ENCODE measurements at places on chromosomes 1 and 21.

- DNase-seq: no peak
These were observed 34.6 kb upstream of the LHX8 start for GRCh38 chr1:75099581-75099980.

- DNase-seq: no peak
These were observed 51.4 kb upstream of the GREM2 start for GRCh38 chr1:240663169-240663879.

DNA sequence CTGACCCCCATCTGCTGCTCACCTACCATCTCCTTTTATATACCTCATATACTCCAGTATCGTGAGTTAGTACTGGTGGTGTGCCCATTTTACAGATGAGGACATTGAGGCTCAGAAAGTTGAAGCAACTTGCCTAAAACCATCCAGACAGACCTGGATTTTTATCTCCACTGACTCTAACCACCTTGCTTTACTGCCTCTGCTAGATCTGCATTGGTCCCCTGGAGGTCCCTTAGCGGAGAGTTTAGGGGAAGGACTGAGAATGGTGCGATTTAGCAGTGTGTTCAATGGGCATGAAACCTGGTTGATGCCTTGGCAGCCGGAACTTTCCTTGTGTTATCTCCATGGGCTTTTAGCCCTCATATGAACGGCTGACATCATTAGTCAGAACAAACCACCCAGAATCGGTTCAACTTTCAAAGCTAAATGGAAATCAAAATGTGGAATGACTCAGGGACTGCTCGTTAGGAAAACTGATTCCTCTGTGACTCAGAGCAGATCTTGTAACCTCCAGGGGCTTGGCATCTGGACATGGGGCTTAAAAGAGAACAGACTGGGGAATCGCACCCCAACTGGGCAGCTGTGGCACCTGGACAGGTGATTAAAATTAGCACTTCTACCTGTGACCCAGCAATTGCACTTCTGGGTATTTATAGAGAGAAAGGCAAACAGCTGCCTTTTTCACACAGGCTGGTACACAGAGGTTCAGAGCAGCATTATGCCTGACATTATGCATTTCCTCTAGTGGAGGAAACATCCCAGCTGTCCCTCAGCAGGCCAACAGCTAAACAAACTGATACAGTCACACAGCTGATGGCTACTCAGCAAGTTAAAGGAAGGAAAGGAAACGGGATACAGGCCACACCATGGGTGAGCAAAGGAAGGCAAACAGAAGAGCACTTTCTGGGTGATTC lies 25.3 kb downstream of the TMEM51 start:
- no peak for DNase-seq

- peak; percentile 70 for DNase-seq
These were observed 10.7 kb upstream of the COL16A1 start for GRCh38 chr1:31714442-31715086.

- no peak for DNase-seq
These were observed 37.5 kb upstream of the HHAT start for GRCh38 chr1:210291081-210291764.

GRCh38 chr1:115476616-115477015 lies 138.6 kb upstream of the NGF start:
- DNase-seq: no peak

GRCh38 chr1:202291961-202292712 lies 49.6 kb downstream of the UBE2T start:
- no peak for DNase-seq

DNA sequence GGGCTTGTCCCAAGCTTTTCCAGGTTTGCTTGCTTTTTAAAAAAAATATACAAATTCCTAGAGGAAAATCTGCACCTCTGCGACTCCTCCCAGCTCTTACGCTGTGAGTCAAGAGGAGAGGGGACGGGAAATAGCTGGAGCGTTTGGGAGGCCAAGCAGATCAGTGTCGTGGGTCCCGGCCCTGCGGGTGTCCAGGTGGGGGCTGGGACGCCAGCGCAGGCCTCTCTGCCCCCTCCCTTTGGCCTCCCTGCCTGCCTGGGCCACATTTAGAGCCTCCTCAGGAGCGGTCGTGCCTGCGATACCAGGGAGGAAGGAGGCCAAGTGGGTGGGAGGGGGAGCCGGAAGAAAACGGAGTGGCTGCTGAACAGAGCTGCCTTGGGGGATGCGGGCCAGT lies 9.0 kb downstream of the WNT4 start:
- no peak for DNase-seq

DNA sequence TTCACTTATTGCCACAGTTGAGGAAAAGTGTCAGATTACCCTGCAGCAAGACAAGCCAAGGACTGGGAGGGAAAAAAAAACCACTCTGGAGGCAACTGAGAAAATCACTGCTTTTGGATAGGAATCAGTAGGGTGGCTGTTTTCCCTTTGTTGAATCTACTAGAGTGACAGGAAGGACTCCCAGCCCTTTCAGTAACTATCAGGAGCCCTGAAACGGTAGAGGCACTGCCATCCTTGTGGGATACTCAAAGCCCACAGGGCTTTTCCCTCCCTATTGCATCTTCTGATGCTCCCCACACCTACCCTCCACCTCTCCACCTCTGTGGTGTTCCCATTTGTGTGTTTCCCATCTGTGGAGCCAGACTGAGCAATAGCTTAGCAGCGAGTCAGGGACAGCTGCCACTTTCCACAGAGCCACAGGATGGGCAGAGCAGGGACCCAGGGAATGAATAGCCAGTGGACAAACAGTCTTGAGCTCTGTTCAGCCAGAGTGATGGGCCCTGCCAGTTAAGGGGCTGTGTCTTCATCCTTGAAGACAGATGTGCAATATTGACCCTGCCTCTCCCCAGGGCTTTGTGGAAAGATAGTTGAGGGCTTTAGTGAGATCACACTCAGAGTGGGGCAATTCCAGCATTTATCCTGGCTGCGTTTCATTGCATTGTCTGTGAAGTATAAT lies 13.9 kb downstream of the UBIAD1 start:
- DNase-seq: no peak

- peak; percentile 20 for DNase-seq
These were observed 12.6 kb upstream of the RABIF start for GRCh38 chr1:202901555-202901954.

DNA sequence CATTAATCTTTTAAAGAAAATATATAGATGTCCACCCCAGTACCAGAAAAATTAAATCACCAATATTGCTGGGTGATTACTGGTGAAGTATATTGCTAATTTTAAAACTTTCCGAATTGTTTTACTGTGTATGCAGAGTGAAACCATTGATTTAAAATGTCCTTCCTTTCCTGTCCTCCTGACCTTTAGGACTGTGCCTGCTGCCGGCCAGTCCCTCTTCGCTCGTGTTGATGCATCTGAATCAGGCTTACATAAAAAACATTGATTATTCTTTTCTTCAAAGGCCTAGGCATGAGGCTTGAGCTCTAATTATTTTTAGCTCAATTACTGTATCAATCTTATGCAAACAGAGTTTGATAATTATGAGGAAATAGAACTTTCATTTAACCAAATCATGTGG lies 1128.1 kb downstream of the BRINP3 start:
- DNase-seq: no peak

DNA sequence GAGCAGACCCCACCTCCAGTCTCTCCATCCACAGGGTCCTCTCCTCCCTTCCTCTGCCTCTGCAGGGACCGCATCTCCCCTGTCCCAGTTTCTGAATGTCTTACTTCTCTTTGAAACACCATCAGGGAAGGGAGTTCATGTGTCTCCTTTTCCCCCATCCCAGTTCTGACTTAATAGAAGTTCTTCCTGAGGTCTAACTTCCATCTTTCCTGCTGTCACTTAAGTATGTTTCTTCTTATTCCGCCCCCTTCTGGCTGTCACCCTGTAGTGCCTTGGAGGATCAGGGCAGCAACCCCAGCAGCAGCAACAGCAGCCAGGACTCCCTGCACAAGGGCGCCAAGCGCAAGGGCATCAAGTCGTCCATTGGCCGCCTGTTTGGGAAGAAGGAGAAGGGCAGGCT lies 29.3 kb downstream of the MYOG start:
- DNase-seq: no peak

GRCh38 chr1:194570476-194570875 lies 1384.1 kb upstream of the B3GALT2 start:
- DNase-seq: no peak

DNA sequence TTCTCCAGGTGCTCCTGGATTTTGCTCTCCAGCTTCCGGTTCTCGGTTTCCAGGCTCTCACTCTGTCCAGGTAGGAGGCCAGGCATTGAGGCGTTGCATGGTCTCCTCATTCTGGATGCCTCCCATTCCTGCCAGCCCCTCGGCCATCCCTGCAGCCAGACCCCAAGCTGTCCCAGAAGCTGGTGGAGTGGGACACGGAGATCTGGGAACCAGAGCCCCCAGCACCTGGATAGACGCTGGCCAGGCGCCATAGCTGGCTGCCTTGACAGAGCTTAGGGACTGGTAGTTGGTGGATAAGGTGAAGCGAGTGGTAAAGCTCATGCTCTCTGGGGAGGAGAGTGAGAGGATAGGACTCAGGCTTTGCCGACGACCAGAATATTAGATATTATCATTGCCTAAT lies 29.6 kb downstream of the RAP1A start:
- DNase-seq: no peak

- no peak for DNase-seq
These were observed 96.8 kb downstream of the BEND5 start for GRCh38 chr1:48679859-48680258.

- peak; percentile 54 for DNase-seq
These were observed 5.4 kb upstream of the TDRD5 start for GRCh38 chr1:179586107-179586823.

DNA sequence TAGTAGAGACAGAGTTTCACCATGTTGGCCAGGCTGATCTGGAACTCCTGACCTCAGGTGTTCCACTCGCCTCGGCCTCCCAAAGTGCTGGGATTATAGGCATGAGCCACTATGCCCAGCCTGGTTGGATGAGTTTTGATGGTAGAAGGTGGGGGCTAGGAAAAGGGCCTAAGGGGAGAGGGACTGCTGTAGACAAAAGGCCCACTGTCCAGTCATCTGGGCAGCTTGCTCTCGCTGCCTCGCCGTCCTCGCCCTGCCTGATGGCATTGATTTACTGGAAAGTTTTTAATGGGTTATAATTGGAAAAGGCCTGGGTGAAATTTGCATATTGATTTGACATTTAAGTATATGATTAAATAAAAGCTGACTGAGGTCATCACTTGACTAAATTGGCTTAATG lies 175.1 kb upstream of the CSF3R start:
- DNase-seq: peak; percentile 49

DNA sequence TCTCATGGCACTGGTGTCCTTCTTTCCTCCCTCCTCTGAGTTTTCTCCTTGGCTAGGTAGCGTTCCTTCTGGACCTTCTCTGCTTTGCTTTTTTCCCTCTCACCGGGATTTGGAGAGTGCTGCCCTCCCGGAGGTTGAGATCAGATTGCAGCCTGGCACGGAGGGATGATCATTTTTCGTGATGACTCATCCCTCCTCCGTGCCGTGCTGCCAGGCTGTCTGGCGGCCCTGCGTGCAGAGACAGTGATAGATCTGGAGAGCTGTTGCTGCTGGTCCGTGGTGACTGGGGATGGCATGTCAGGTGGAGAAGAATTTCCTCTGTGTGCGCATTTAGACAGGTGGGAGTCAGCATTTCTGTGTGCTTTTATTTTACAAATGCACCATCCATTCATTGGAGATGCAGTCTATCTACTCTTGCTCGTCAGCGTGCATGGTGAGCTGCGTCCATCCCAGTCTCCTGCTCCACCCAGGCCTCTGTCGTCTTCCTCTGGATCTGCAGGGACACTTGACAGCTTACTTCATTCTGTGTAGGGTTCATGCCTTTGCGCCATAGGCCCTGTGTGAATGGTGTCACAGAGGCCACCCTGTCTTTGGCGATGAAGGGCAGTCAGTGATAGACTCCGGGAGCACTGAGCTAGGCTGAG lies 104.4 kb downstream of the PCBP3 start:
- peak; percentile 47 for DNase-seq

- DNase-seq: peak; percentile 57
These were observed 20.8 kb upstream of the ECE1 start for GRCh38 chr1:21311016-21311415.

DNA sequence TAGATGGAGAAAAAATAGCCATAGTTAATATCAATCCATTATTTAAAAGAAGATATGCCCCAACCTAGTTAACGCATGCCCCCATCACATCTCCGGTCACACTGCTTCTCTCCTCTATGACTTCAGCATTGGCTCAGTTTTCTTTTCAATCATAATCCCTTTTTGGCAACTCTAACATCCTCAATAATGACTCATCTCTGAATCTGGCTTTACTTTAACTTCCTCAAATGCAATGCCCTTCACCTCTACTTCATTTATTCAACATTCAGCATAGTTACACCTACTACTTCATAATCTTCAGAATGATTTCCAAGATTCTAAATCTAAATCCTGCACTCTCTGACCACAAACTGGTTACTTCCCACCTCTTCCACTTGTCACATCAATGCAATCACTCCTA lies 417.3 kb downstream of the USH2A start:
- DNase-seq: no peak

- no peak for DNase-seq
These were observed 66.1 kb downstream of the SPAG17 start for GRCh38 chr1:118118873-118119463.

- no peak for DNase-seq
These were observed 142.5 kb downstream of the PGBD5 start for GRCh38 chr1:230283678-230284077.

DNA sequence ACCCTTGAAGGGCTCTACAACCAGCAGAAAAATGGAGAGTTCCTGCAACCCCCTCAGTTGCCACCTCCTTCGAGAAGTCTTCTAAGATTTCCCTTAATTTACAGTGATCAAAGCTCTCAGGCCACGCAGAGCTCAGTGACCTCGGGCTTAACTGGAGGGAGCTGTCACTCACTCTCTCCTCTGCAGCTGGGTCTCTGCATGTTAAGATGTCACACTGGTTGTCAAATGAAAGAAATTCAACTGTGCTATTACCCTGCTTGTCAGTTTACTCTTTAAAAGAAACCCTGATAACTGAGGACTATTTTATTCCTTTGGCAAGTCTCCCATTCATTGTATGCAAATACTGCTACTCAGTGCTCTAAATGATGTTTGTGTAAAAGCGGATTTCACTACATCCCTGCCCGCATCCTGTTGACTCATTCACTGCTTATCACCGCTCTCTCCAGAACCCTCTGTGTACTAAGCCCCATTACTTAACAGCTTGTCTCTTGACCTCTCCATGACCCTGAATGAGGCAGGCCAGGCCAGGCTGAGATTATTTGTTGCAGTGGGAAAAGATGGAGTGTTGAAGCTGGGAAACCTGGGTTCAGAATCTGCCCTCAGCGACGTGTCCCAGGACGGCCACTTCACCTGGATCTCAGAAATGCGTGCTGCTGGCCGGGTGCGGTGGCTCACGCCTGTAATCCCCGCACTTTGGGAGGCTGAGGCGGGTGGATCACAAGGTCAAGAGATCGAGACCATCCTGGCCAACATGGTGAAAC lies 13.7 kb downstream of the DHRS3 start:
- DNase-seq: no peak

Measured in head of caudate nucleus (tissue), 42 donors.